NCI-H526 treated with DMSO at 0.1 percent for 48 hours (cell line): ENCODE measurements at places on chromosomes 6 and 20.

GRCh38 chr6:135992739-135993138, 141.2 kb downstream of the PDE7B start:
- no peak for DNase-seq

- no peak for DNase-seq
Measured at GRCh38 chr6:169046483-169047192, 207.0 kb downstream of the THBS2 start.

- DNase-seq, result no peak
Measured at GRCh38 chr20:21767739-21768223, 62.3 kb downstream of the PAX1 start.

- no peak for DNase-seq
Measured at GRCh38 chr6:155004017-155004416, 8.9 kb downstream of the TIAM2 start.

- DNase-seq, result no peak
Measured at GRCh38 chr6:52513464-52513863, 63.4 kb downstream of the TRAM2 start.

GRCh38 chr20:58239216-58239615, 10.8 kb upstream of the ANKRD60 start:
- no peak for DNase-seq

GRCh38 chr6:89414215-89414614, 2.1 kb upstream of the RRAGD start:
- DNase-seq, result no peak

DNA sequence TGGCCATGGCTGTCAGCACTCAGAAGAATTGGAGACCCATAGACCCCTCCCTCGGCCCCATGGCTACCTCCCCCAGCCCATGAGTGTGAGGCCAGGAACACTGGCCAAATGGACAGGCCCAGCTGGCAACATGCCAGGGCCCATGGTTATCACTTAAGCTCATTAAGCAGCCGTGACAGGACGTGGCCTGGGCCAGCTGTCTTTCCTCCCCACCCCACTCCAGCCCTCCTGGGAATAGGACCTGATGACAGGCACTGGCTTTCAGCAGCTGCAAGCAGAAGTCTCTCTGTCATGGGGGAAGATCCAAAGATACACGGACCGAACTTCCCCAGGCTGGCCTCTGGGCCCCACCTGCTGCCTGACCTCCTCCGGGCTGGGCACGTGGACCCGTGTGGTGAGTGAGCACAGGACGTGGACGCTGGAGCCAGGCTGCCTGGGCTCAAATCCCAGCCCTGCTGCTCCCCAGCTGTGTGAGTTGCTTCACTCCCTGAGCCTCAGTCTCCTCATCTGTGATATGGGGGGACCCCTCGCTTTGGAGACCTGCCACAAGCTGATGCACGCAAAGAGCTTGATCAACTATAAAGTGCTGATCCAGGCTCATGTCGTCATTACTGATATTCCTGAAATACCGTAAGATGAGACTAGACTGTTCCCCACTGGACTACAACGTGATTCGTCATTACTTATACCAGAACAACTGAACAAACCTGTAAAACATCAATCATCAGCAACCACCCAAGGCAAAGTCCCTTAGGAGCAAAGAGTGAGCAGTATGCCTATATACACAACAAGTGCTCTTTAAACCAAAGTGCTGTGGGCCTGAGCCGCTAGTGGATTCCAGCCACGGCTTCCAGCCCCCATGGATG, 22.0 kb upstream of the VSTM2L start:
- no peak for DNase-seq

DNA sequence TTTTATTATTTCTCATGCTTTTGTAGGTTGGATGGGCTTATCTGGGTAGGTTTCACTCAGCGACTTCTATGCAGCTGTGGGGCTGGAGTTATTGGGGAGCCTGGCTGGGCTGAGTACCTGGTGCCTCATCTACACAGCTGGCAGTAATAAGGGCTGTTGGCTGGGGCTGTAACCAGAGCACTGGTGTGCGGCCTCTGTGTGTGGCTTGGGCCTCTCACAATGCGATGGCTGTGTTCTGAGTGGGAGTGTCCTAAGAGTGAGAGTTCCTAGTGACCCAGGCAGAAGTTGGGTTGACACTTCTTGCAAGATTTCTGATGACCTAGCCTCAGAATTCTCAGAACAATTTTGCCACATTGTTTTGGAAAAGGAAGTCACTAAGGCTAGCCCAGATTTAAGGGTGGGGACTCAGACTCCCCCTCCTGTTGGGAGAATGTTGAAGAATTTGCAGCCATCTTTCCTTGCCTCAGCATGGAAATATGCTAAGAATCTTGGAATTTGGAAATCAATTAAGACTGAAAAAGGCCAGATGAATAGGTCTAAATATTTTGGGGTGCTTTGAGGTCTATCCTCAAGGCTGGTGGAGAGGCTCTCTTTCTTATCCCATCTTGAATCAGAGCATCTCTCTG, 158.8 kb downstream of the SCP2D1 start:
- DNase-seq, result no peak

GRCh38 chr6:45021676-45022075, 306.5 kb upstream of the RUNX2 start:
- DNase-seq, result no peak

- no peak for DNase-seq
Measured at GRCh38 chr6:139736325-139736906, 362.0 kb upstream of the CITED2 start.

DNA sequence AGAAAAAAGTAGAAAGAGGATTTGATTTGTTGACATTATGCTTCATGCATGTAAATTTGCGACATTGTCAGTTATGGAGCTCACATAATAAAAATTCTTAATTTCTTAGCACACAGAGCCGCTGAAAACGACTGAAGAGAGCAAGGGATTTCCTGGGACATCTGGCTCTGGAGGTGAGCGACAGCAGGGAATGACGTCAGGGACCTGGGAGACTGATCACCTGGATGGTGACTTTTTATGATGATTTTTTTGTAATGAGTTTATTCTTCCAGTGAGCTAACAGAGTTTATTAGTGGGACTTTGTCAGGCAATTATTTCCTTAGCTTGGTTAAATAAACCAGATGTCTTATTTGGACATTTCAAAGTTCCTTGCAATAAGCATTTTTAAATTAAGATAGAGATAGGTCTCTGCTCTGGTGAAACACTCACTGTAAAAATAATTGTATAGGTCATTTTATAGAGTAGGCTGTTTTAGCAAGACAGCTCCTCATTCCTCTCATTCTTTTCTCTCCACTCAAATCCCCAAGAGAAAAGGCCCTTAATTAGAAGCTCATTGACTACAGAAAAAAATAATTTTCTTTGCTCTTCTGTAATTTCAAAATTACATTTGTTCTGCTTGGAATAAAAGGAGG, 19.4 kb downstream of the TMEM200A start:
- DNase-seq, result no peak

DNA sequence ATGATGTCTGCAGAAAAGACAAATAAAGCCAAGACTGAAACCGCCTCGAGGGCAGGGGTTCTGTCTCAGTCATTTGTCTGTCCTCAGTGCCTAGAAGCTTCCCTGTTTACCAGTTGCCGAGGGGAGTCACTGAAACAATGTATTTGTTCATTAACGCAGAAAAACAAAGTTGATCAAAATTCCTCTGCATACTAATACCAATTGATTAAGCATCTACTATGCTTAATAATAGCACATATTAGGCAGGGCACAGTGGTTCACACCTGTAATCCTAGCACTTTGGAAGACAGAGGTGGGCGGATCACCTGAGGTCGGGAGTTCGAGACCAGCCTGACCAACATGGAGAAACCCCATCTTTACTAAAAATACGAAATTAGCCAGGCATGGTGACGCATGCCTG, 1.8 kb upstream of the FKBP5 start:
- DNase-seq, result no peak

DNA sequence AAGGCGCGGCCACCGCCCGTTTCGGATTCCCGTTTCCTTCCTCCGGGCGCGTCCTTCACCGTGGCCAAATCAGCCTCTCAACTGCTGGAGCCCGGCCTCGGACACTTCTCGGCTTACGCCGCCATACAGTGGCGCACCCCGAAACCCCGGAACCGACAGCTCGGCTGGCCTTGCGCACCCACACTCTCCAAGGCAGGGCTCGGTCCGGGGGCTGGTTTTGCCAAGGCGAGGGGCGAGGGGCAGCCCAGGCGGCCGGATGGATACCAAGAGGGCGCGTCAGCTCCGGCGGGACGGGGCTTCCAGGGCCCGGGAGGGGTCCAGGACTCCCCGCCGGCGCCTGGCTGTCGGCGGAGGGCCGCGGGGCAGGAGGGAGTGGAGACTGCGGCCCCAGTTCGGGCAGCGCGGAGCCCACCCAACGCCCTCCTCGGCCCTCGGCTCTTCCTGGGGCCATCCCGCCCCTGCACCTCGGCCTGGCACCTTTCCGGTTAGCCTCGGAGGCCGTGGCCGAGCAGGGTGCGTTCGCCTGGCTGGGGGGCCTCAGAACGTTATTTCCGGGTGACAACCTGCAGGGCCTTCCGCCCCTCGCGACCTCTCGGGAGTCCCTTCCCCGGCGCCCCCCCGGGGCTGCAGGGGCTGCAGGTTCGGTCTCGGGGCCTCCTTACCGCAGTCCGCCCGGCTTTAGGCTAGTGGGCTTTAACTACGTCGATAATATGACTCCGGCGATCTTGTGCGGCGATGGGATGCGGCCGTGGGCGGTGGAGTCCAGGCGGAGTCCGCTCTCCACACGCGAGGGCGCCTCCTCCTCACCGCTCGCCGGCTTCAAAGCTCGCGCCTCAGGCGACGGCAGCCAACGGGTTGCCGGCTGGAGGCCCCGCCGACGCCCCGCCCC, 697 bp upstream of the CEP43 start:
- no peak for DNase-seq

GRCh38 chr6:162055365-162055764, 672.2 kb downstream of the PRKN start:
- DNase-seq, result no peak

GRCh38 chr6:13101985-13102384, 226.4 kb downstream of the TBC1D7 start:
- DNase-seq, result no peak

GRCh38 chr6:52931351-52931750, 21.9 kb upstream of the GSTA3 start:
- no peak for DNase-seq

GRCh38 chr6:161353208-161353613, 79.3 kb upstream of the AGPAT4 start:
- DNase-seq, result no peak

- DNase-seq, result peak; percentile 17
Measured at GRCh38 chr6:7723041-7723447, 2.9 kb upstream of the BMP6 start.

DNA sequence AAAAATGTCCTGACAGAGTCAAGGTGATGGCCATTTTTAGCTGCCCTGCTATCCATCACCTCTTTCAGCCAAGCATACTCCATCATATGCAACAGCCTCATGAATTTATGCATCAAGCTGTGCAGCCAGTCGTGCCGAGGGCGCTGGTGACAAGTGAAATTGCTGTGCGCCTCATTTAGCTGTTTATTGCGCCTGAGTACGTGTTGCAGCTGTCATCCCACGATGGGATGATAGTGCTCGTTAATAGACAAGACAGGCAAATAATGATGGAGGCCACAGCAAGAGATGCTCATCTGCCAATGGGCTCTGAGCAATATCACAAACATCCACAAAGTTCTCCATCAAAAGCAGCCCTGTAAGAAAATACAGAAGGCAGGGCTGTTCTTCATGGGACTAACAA, 562.3 kb upstream of the POU3F2 start:
- DNase-seq, result no peak

GRCh38 chr6:51529240-51529639, 558.2 kb downstream of the PKHD1 start:
- no peak for DNase-seq
